ENCODE measurements at places on chromosomes 2 and 18.

- no peak for DNase-seq
Measured at GRCh38 chr2:120937686-120938044, 202.0 kb downstream of the GLI2 start.

DNA sequence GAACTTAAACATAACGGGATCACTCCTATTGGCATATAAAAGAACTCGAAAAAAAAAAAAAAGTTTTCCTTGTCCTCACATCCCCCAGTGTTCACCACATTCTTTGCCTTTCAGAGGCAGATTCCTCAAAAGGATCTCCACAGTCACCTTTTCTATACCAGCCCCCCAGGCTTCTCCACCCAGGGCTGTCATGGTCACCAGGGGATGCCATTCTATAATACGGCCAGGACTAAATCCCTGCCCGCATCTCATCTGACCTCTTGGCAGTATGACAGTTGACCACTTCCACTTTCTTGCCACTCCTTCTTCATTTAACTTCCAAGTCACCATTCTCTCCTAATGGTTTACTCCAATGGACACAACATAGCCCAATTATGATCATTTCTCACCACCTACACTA is 29.3 kb downstream of the SOS1 start:
- no peak for DNase-seq

DNA sequence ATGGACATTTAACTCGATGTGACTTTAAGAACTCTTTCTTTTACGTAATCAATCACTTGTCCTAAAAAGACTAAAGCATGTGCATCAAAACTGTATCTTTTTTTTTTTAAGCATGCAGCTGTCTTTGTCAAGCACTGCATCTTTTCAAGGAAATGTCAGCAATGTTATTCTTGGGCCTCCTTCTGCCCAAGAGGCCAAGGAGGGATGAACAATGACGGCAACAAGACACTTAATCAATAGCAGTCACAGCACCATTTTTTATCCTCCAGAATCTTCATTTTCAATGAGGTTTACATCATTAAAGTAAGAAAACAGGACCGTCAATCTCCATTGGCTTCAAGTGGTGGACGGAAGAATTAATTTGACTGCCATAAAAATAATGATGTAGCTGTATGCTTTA is 253.8 kb downstream of the AFF3 start:
- no peak for DNase-seq

DNA sequence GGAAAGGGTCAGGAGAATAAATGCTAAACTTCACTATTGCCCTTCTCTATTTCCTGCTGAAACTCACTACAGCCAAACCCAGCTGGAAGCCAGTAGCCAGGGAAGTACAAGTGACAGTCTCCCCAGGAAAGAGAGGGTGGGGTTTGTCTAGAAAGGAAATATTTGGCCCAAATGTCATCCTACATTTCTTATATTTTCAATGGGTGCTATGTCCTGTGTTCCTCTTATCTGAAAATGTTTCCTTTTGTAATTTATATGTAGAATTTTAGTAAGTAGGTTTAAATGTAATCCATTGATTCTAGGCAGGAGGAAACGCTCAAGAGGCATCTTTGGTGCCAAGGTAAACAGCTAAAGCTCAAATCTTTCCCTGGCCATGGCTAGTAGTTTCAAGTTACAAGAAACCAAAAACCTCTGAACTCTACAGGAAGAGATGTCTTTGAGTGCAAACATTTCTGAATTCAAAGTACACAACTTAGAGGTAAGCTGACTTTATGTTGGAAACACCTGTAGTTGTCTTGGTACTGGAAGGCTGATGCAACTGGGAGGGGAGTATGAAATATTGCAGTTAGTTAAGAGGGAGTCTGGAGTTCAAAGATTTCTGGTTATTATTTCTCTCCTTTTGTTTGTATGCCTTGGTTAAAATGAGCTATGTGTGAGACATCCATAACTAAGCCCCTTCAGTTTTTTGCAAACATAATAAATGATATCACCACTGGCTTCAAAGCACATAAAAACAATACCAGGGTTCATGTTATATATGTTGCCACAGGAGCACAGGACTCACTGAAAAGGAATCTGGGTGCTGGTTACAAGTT is 356.1 kb upstream of the ZC3H15 start:
- DNase-seq, result no peak

DNA sequence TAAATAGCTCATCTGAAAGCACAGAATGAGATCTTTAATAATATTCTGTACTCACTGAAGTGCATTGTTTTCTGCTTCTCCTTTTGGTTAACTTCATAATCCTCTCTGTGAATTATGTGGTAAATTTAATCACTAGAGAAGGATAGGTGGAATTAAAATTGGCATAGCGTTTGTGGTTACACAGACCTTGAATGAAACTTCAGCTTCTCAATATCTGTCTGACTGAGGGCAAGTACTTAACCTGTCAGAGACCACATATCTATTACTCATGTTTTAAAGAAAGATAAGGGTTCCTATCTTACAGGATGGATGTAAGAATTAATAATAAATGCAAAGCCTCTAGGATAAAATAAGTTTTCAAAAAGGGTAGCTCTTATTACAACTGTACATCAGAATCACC is 861.8 kb downstream of the TRIB2 start:
- no peak for DNase-seq

DNA sequence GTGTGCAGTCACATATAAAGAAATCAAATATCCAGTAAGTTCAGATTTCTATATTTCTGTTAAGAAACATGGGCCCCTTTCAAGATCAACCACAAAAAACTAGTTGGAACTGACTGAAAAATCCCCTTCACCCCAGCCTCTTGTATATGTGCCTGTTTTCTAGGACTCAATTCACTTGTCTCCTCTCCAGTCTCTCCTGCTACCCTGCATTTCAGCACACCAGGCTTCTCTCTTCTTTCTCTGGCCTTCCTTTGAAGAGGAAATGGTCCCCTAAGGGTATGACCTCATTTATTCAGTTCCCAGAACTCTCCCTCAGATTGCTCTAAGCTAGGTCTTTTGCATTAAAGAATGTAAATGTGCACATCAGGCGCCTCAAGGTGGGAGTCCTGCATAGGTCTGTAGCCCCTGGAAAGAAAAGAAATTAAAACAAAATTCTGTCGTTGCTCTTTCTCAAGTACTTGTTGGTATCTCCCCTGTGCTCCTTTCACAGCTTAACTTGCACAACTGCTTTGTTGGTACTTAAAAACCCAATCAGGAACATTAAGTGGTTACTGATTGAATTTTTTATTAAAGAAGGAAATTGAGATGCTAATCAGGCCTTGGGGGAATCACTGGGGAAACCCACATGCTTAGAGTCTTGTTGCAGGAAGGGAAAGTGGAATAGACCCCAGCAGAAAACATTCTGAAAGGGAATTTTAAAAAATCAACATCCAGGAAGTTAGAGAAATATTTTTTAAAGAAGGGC is 278.4 kb downstream of the AGPS start:
- DNase-seq, result no peak

DNA sequence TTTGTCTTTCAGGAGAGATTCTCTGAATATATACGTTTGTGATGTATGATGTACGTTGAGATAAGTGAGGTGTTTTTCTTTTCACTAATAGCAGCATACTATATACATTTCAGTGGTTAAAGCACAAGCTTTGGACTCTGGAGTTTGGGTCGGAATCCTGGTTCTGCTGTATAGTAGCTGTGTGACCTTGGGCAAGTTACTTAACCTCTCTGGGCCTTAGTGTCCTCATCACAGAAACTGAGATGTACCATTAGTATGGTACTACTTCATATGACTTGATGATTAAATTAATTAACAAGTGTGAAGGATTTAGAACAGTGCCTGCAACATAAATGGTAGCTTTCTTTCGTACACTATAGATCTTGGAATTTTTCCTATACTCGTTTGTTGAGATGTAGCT is 258.7 kb downstream of the CDCA7 start:
- no peak for DNase-seq

DNA sequence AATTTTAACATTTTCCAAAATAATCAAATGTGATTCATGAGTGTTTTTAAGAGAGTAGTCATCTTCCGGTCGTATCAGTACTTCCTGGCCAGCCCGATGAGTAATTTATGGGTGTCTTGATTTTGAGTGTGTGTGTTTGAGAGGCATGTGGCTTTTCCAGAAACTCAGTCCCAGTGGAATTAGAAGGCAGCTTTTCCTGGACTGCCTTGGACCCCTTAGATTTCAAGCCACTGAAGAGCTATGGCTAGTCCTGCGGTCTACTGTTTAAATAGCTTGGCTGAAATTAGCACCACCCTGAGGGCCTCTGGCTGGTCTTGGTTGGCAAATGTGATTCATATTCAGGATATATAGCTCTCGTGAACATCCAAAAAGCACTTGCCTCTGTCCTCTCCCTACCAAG is 59.4 kb downstream of the HK2 start:
- no peak for DNase-seq

GRCh38 chr2:207694811-207695281 is 16.6 kb upstream of the CCNYL1 start:
- no peak for DNase-seq

DNA sequence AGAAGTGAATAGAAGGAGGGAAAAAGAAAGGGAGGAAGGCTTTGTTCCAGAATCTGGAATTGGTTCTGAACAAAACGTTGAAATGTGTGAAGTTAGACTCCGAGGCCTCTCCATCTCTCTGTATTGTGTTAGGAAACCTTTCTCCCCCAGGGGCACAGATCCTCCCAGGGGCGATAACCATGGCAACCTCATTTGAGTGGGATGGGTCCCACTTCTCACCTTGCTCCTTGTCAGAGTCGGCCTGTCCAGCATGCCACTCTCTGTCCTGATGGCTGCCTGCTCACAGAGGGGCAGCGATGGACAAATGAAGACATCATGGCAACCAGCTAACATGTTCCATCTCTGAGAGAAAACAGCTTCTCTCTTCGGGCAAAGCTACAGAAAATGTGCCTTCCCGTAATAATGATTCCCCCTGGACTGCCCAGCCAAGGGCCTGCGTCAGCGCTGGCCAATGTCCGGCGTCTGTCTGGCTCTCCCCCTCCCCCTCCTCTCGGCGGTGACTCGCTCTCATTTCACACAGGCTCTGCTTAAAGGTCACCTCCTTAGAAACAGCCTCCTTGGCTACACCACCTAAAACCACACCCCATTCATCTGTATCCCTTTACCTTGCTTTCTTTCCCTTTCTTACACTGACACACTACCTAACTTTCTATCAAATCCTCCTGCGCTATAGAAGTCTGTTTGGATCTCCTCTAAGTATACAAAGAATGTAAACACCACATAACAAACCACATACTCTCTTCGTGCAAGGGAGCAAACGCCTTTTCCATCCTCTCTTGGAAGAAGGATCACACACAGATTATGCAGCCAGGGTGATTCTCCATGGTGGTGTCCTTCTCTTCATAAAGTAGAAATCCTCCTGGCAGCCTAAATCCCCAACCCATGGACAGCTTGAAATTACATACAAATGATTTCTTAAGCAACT is 32.1 kb upstream of the TTC39C start:
- no peak for DNase-seq

- DNase-seq, result no peak
Measured at GRCh38 chr2:48334180-48334579, 195.8 kb upstream of the STON1 start.

- no peak for DNase-seq
Measured at GRCh38 chr2:179344280-179344964, 79.8 kb upstream of the SESTD1 start.

DNA sequence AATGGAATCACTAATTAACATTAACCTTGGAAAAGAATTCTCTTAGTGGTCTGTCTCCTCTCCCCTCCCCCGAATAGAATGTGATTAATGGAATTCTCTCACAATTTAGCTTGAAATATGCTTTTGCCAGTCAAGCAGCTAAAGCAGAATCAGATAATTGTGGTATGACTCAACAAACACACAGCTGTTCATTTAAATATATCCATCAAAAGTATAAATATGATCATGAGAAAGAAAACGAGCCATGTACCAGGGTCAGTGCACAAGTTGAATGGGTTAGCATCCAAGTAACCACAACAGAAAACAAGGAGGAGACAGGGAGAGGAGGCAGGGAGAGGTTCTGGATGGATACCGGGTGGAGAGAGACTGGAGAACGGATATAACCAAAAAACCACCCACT is 66.9 kb downstream of the ACVR1 start:
- no peak for DNase-seq

DNA sequence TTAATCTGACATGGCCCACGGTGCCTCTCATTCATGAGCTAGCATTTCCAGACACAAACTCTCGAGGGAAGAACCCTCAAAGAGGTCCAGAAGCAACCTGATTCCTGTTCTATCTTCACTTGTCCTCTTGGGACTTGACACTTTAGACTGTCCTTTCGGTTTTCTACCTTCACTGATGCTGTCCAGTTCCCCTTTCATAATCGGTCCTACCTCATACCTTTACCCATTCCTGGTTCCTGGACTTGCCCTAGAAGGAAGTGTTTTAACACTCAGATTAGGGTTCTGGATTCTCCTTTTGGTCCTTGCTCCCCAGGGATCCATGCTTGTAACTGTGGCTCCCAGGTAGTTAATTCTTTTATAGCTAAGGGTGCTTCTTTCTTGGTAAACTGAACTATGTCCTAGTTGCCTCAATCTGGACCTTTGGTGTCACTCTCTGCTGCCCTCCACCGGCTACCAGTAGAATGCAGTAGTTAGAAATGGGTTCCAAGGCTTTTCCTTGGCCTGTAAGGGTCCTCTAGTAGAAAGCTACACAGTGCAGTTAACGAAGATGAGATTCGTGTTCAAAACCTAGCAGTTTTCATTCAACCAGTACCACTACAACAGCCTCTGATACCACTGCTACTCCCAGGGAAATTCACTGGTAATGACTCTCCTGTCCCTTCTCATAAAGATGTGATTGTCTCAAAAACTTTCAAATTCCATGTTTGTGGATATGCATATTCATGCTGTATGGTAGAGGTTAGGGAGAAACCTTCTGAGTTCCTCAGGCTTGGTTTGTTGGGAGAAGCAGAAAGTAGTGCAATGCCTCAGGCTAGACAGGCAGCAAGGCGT is 178.1 kb upstream of the CYP26B1 start:
- DNase-seq, result no peak

DNA sequence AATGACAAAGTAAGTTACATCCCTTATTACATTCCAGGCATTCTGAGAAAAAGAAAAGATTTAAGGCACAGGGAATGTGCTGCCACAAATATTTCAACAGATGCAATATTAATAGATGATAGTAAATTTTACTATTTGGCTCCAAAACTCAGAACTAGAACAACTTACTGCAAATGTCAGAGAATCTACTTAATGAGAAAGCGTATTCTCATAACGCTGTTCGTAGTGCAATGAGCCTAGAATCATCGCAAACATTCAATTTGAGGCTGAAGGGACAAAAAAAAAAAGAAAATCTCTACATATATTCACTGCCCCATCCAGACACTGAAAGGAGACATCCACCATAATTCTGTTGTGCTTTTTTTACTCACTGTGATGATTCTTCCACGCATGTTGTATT is 272.1 kb upstream of the DOK6 start:
- no peak for DNase-seq

DNA sequence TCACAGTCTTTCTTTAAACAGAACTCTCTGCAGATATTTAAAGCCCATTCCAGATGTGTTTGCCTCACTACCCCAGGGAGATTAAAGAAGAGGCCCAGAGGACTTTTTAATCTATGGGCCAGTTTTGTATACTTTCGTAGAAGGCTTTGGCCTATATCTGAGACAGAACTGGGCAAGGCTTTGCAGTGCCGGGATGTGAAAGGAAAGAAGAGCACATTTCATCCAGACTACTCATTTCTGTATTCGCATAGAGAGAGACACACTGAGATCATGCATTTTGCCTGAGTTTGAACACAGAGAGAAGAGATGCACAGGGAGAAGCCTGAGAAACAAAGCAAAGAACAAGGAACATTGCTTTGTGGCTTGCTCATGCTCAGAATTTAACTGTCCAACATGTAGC is 54.9 kb upstream of the SLC5A7 start:
- no peak for DNase-seq

- no peak for DNase-seq
Measured at GRCh38 chr18:75639472-75639831, 211.9 kb upstream of the SMIM21 start.

- no peak for DNase-seq
Measured at GRCh38 chr2:64534363-64534762, 10.2 kb downstream of the AFTPH start.

All from esophagus squamous epithelium (tissue), 5 donors.